Activated CD4-positive, alpha-beta T cell treated with anti-CD3 and anti-CD28 coated beads, Interleukin-2, amount 50 U/mL, for 16 hours (primary cell): ENCODE measurements at places on chromosomes 1 and 21.

DNA sequence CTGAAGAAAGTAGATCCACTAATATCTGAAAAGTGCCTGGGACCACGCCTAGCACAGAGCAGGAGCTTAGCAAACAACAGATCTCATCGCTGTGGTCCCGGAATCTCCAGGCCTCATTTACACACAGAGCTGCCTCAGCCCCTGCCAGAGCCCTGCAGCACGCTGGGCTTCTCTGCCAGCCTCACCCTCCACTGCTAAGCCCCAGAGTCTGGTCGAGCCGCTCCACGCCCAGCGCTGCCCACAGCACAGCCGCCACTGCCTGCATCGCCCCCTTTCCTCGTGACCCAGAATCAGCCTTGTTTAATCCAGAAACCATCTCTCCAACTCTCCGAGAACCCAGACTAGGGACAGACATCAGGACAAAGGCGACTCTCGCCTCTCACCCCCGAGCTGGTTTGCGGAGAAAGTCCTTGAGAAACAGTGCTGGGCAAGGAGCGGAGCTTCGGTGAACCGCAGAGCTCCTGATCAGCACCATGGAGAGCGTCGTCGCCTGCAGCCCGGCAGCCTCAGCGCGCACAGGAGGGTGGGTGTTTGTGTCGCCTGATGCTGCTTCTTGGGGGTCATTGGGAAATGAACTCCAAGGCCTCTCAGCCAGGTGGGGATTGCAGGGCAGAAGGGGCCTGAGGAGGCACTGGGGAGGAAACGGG lies 145.1 kb downstream of the NPHP4 start:
- peak; percentile 12 for DNase-seq

- DNase-seq, result no peak
Measured at GRCh38 chr1:84027368-84027767, 28.4 kb upstream of the TTLL7 start.

- no peak for DNase-seq
Measured at GRCh38 chr1:53143527-53143926, 1.1 kb upstream of the SLC1A7 start.

- DNase-seq, result no peak
Measured at GRCh38 chr1:43344267-43344850, 6.7 kb downstream of the MPL start.
